Left lung (tissue), 14 donors: ENCODE measurements at places on chromosomes 6 and 20. TPM values are rescaled to one million over a fixed set of nuclear protein-coding genes. Genes with fewer than 3 reads are reported as not detected.

DNA sequence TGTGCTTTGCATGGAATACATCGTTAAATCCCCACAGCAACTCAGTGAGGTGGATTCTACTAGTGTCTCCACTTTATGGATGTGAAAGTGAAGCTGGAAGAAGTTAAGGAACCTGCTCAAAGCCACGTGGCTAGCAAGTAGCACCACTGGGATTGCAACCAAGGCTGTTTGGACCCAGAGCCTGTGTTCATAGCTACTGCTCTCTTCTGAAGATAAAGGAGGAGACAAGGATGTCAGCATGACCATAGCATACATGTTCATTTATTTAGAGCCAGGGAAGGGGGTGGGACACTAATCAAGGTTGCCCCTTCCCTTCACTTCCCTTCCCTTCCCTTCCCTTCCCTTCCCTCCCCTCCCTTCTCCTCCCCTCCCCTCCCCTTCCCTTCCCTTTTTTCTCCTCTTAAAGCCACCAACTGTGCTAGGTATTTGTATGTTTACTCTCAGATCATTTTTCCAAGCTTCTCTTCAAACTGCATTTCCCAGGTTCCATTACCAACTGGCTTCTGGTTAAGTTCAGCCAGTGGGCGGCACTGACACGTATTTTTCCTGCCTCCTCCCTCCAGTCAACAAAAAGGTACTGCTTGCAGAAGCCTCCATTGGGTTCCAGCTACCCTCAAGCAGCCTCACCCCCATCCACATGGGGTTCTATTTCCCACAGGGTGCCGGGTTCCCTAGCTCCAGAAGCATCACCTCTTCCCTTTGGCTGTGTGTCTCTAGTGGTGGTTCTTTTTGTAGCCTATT is 134.9 kb downstream of the BCAS1 start:
- no peak for DNase-seq

DNA sequence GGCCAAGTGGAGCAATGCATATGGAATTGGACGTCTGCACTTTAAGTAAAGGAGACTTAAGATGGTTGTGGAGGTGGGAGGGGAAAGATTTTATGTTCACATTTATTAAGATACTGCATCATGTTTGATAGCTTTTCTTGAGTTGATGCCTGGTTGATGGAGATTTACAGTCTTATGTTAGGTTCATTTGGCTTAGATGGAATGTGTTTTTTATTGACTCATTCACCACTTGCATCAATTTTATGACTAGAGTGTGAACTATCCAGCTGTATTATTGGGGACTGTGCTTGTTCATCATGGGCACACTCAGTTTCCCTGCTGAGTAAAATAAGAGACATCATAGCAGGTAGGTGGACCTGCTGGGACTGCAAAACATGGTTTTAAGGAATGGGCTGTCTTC is 91.2 kb upstream of the SCP2D1 start:
- no peak for DNase-seq

SERAC1 gene
- 9.1 TPM for polyA plus RNA-seq

FOXP4 gene
- polyA plus RNA-seq: 77.9 TPM
